ENCODE measurements at places on chromosomes 4 and X.

DNA sequence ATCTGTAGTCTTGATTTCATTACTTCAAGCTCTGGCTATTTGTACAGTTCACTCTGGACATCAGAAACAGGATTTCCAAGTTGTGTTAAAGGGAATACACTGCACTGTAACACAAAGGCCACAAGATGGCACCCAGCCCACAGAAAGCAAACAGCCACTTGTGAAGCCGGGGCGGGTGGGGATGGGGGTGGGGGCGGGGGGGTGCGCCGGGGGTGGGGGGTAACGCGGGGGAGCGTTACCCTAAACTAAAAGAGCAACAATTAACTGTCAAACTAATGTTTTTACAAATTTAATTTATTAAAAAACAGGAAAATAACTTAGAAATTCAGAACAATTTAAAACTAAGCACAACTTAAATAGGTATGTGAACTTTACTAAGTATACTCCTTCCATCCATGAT lies 27.3 kb downstream of the PRDX4 start:
- DNase-seq: peak; percentile 4

DNA sequence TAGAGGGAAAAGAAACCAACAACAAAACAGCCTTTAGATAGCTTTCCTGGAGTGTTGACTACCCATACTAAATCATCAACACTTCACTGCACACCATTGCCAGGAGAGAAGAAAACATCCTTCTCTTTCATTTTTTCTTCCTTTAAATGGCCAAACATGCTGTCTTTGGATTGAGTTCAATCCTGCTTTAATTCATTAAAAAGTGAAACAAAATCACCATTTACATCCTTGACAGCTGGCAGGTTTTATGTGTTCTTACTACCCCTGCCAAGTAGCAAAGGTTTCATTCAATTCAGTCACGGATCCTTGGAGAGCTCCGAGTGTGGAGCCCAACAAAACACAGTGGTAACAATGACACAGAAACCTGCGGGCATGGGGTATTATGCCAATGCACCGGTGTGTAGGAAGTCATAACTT lies 568.3 kb downstream of the ANKRD50 start:
- DNase-seq: no peak

DNA sequence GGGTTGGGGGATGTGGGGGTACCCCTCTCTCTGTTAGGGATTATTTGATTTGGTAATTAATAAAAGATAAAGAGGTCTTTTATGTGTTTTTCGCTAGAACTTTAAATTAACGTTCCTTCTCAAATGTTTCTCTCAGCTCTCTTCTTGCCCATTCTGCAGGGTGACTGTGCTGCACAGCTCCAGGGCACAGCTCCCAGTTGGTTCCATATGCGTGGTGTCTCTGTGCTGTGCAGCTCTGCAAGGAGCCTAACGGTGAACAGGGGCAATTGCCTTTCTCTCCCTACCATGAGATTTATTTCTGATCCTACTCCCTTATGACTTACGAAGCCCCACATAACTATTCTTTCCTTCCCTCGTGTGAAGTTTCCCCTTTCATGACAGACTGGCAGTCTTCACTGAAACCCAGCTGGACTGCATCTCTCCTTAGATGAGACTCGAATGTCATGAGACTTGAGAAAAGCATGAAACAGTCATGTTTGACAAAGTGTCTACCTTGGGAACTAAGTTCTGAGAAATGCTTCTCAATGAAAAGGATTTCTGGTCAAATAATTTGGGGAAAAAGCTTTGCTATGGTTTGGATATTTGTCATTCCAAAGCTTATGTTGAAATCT lies 50.2 kb upstream of the SPRY1 start:
- DNase-seq: no peak

DNA sequence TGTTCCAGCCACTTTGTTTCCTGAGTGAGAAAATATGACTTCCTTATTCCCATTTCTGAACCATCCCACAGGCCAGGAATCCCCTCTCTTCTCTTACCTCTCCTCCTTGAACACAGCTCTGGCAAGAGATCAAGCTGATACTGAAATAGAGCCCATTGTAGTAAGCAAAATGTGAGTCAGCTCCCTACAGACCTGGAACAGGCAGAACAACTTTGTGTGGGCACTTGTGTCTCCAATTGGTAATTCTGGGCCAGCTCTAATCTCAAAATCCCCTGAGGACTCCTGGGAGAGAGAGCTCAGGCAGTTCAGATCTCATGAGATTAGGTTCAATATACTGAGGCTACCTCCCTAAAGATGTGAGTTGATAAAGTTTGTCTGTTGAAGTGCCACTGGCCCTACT lies 213.5 kb downstream of the GUCY2F start:
- no peak for DNase-seq

GRCh38 chrX:70613295-70613694 lies 168.7 kb downstream of the DLG3 start:
- DNase-seq: no peak
